Progenitor cell of endocrine pancreas (in vitro differentiated cells): ENCODE measurements at places on chromosomes 5 and 9.

DNA sequence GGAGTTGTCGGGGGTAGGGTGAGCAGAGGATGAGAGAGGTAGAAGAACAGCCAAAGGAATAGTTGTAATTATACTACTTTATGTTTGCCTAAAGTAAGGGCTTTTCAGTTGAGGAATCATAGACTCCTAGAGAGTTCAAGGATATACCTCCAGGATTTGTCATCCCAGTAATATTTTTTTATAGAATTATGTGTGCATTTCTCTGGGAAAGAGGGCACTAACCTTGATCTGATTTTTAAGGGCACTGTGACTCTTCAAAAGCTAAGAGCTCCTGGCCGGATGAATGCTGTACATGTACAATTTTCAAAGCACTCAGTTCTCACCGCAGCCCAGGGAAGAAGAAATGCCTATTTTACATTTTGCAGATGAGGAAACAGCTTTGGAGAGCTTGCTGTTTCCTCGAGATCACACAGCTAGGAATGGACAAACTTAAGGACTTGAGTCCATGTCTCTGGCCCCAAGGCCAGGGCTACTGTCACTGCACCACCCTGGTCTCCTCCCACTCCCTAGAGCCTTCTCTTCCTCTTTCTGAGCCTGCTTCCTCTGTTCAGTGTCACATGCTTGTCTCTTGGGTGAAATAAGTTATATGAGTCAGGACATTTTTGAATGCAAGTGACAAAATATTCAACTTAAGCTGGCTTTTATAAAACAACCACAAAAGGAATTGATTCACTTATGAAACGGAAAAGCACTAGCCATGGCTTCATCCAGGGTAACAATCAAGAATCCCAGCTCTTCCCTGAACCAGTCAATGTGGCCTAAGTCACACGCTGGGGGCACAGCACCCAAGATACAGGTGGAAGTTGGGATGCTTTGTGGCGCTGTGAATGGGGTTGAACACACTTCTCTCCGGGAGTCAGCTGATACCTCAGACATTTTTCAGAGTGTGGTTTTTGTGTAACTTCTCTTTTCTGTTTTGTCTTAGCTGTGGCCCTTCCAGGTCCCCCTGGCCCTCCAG, 45.7 kb upstream of the TGFBR1 start:
- H3K4me1 ChIP-seq = peaks cover 14% of the 10 kb centered on the region
- no peaks in the 10 kb centered on the region for H3K36me3 ChIP-seq
- H3K4me3 ChIP-seq = no peak overlapping the region
- H3K27me3 ChIP-seq = peaks cover 7% of the 10 kb centered on the region
- no peak overlapping the region for H3K27ac ChIP-seq
- no peak for DNase-seq

GRCh38 chr5:58544195-58544594, 38.7 kb upstream of the RAB3C start:
- H3K36me3 ChIP-seq = no peaks in the 10 kb centered on the region
- no peak for DNase-seq
- H3K27ac ChIP-seq = no peak overlapping the region
- H3K27me3 ChIP-seq = no peaks in the 10 kb centered on the region
- peaks cover 1% of the 10 kb centered on the region for H3K4me1 ChIP-seq
- no peak overlapping the region for H3K4me3 ChIP-seq

GRCh38 chr5:139822553-139823425, 27.2 kb downstream of the PSD2 start:
- peaks cover 56% of the 10 kb centered on the region for H3K27me3 ChIP-seq
- H3K27ac ChIP-seq = no peak overlapping the region
- DNase-seq = no peak
- no peak overlapping the region for H3K4me3 ChIP-seq
- H3K36me3 ChIP-seq = peaks cover 2% of the 10 kb centered on the region
- no peaks in the 10 kb centered on the region for H3K4me1 ChIP-seq

GRCh38 chr9:129209109-129209508, 31.0 kb upstream of the IER5L start:
- no peaks in the 10 kb centered on the region for H3K27me3 ChIP-seq
- DNase-seq = no peak
- no peak overlapping the region for H3K27ac ChIP-seq
- H3K36me3 ChIP-seq = no peaks in the 10 kb centered on the region

GRCh38 chr9:76136986-76137385, 246.5 kb downstream of the PCSK5 start:
- H3K4me1 ChIP-seq = no peaks in the 10 kb centered on the region
- H3K27ac ChIP-seq = no peak overlapping the region
- H3K36me3 ChIP-seq = no peaks in the 10 kb centered on the region
- H3K4me3 ChIP-seq = no peak overlapping the region

DNA sequence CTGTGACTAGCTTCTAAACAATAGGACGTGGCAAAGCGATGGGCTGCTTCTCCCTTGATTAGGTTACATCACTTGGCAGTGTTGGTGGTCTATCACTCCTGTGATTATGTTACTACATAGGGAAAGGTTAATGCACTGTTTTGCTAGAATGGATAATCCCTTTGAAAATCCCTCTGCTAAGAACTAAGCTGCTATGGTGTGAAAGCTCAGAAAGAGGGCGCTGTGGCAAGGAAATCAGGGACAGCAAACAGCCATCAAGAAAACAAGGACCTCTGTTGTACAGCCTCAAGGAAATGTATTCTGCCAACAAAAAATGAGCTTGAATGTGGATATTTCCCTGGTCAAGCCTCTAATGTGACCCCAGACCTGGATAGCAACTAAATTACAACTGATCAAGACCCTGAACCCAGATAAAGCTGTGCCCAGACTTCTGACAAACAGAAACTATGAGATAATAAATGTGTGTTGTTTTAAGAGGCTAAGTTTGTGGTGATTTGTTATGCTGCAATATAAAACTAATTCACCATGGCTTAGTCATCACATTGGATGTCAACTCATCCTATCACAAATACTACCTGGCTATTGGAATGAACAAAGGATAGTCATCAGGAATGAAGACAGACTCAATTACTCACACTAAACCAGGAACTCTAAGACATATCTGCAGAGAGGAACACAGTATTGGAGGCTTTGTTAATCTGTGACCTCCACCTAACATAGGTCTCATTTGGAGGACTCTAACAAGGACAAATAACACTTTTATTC, 1215.9 kb downstream of the EFNA5 start:
- H3K27me3 ChIP-seq = no peaks in the 10 kb centered on the region
- H3K36me3 ChIP-seq = no peaks in the 10 kb centered on the region
- H3K4me3 ChIP-seq = no peak overlapping the region
- DNase-seq = no peak
- no peaks in the 10 kb centered on the region for H3K4me1 ChIP-seq

- no peaks in the 10 kb centered on the region for H3K36me3 ChIP-seq
- DNase-seq = no peak
- peak overlapping the region; percentile 63 for H3K27ac ChIP-seq
- peaks cover 4% of the 10 kb centered on the region for H3K27me3 ChIP-seq
These were observed 98.9 kb upstream of the CPEB4 start for GRCh38 chr5:173789031-173789920.

DNA sequence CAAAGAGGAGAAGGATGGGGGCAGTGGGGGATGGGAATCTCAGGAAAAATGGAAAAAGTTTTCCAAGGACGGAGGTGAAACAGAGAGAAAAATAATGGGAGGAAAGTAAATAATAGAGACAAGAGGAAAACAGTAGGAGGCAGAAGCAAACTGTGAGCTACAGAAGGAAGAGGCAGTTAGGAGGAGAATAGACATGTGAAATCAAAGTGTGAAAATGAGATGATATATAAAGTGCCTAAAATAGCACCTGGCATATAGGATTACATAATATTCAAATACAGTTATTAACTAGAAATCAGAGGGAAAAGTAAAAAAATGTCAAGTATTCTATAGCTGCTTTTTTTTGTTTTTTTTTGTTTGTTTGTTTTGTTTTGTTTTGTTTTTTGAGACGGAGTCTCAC, 44.0 kb upstream of the PLIN2 start:
- H3K4me3 ChIP-seq = no peak overlapping the region
- H3K27ac ChIP-seq = peak overlapping the region; percentile 53
- peaks cover 11% of the 10 kb centered on the region for H3K4me1 ChIP-seq
- no peaks in the 10 kb centered on the region for H3K36me3 ChIP-seq
- no peak for DNase-seq
- H3K27me3 ChIP-seq = no peaks in the 10 kb centered on the region

DNA sequence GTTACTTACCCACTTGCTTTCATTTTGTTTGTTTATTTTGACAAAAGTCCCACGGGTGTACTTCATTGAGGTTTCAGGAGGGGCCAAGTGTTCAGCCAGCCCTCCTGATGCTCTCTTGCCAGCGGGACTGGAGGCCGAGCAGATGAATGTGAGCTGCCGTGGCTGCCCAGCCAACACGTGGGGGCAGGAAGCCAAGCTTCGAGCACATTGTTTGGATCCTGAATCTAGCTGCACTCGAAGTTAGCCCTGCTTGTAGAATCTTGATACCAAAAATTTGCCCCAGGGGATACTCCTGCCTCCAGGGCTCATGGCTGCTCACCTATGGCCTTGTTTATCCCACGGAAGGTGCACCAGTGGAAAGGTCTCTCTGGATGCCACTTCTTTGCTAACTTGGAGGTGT, 49.3 kb downstream of the RASGEF1C start:
- H3K27me3 ChIP-seq = peaks cover 22% of the 10 kb centered on the region
- DNase-seq = no peak
- H3K36me3 ChIP-seq = no peaks in the 10 kb centered on the region
- no peak overlapping the region for H3K4me3 ChIP-seq
- no peak overlapping the region for H3K27ac ChIP-seq

- peaks cover 40% of the 10 kb centered on the region for H3K4me1 ChIP-seq
- no peaks in the 10 kb centered on the region for H3K36me3 ChIP-seq
- peak overlapping the region; percentile 100 for H3K27ac ChIP-seq
- H3K27me3 ChIP-seq = no peaks in the 10 kb centered on the region
- DNase-seq = no peak
These were observed 338 bp downstream of the ABHD17B start for GRCh38 chr9:71910650-71911060.

GRCh38 chr5:15621094-15621493, 121.1 kb downstream of the FBXL7 start:
- no peaks in the 10 kb centered on the region for H3K27me3 ChIP-seq
- H3K36me3 ChIP-seq = no peaks in the 10 kb centered on the region
- H3K4me1 ChIP-seq = no peaks in the 10 kb centered on the region

GRCh38 chr9:29176231-29176630, 1603.0 kb upstream of the C9orf72 start:
- H3K36me3 ChIP-seq = no peaks in the 10 kb centered on the region
- H3K27ac ChIP-seq = no peak overlapping the region
- DNase-seq = no peak
- no peak overlapping the region for H3K4me3 ChIP-seq

GRCh38 chr5:125412561-125413495, 666.4 kb upstream of the ZNF608 start:
- peak; percentile 49 for DNase-seq
- no peaks in the 10 kb centered on the region for H3K27me3 ChIP-seq
- peak overlapping the region; percentile 79 for H3K27ac ChIP-seq
- peak overlapping the region; percentile 6 for H3K4me3 ChIP-seq
- peaks cover 68% of the 10 kb centered on the region for H3K4me1 ChIP-seq

DNA sequence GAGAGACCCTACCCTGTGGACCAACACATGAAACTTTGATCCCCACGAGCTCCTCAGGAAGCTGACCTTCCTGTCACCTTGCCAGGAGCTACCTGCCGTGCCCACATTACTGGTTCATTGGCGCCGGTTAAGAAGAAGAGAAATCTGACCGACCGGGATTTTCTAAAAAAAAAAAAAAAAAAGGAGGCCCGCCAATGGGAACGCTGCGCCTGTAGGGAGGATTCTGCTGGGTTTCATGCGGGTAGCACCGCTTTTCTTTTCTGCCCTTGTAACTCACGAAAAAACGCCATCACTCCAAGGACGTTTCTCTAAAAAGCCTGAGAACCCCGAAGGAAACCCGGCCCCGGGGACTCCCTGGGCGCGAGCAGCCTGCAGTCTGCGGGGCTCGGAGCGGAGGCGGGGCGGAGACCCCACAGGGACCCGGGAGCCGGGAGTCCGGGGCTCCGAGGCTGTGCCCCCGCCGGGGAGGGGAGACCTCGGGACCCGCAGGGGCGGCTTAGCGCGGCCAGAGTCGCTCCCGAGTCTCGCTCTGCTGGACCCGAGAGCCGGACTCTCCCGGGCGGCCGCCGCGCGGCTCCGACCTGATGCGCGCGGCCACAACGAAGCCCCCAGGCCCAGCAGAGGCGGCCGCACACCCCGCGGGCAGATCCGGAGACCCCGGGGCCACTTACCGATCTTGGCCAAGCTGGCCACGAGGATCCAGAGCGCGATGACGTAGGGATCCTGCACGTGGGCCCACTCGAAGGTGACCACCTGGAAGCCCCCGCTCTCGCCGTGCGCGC, 617 bp downstream of the SLC9A3 start:
- peak overlapping the region; percentile 35 for H3K4me3 ChIP-seq
- H3K27me3 ChIP-seq = peaks cover 61% of the 10 kb centered on the region
- H3K36me3 ChIP-seq = no peaks in the 10 kb centered on the region
- peaks cover 16% of the 10 kb centered on the region for H3K4me1 ChIP-seq
- DNase-seq = no peak

DNA sequence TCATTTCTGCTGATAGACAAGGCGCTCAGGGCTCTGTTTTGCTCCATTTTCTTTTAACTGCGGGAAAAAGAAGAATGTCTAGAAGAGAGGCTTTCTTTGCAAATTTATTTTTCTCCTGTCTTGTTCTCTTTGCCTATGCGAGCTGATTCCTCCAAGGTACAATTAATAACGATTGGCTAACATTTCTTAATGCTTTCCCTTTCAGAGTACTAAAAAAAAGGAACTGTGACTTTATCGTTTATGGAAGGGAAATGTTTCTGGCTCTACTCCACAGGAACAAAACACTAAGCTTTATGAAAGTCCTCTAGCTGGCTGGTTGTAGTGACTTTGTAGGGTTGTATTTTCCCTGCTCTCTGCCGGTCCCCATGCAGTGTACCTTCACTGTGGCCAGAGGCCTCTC, 11.7 kb downstream of the NSG2 start:
- H3K27me3 ChIP-seq = peaks cover 23% of the 10 kb centered on the region
- DNase-seq = no peak
- no peak overlapping the region for H3K4me3 ChIP-seq
- peaks cover 8% of the 10 kb centered on the region for H3K4me1 ChIP-seq

- H3K4me3 ChIP-seq = no peak overlapping the region
- H3K36me3 ChIP-seq = no peaks in the 10 kb centered on the region
- no peaks in the 10 kb centered on the region for H3K27me3 ChIP-seq
- DNase-seq = no peak
- no peaks in the 10 kb centered on the region for H3K4me1 ChIP-seq
These were observed 227.1 kb upstream of the CYLC2 start for GRCh38 chr9:102768002-102768401.

- DNase-seq = no peak
- H3K27ac ChIP-seq = no peak overlapping the region
- H3K27me3 ChIP-seq = peaks cover 2% of the 10 kb centered on the region
- H3K4me3 ChIP-seq = no peak overlapping the region
- H3K4me1 ChIP-seq = peaks cover 36% of the 10 kb centered on the region
- H3K36me3 ChIP-seq = no peaks in the 10 kb centered on the region
These were observed 100.6 kb downstream of the ARHGAP26 start for GRCh38 chr5:142870532-142871362.

DNA sequence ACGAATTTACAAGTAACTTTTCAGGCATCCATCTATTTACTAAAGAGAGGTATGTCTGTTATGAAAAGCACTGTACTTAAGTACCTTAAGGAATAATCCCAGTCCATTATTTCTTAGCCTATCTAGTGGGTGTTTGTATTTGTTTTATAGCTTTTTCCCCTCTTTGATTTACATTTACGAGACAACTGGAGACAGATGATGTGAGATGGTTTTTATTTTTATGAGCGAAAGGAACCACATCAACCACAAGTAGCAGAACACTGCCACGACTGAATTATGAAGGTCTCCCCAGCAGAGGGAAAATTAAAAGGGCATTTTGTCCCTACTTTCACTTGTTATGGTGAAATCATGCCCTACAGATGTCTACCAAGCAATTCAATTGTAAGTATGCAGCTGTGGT, 357.8 kb downstream of the NFIB start:
- no peak overlapping the region for H3K4me3 ChIP-seq
- no peaks in the 10 kb centered on the region for H3K36me3 ChIP-seq
- no peak overlapping the region for H3K27ac ChIP-seq
